RCC 7860 (cell line): ENCODE measurements at places on chromosomes 2 and 18.

DNA sequence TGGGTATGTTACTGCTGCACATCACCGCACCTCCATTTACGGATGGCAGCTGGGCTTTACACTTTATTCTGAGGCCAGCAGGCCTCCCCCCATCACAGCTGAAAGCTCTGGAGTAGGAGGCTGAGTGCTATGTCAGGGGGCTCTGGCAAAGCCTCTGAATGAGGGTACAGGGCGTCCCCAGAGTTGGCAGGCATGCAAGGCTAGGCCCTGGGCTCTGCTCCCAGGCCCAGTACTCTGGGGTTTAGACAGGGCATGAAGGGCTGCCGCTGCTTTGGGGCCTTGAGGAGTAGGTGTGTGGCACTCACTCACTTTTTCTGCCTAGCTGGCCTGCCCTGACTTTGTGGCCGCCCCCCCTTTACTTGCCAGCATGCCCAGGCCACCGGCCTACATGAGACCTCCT is 90.8 kb downstream of the WDSUB1 start:
- DNase-seq = no peak

DNA sequence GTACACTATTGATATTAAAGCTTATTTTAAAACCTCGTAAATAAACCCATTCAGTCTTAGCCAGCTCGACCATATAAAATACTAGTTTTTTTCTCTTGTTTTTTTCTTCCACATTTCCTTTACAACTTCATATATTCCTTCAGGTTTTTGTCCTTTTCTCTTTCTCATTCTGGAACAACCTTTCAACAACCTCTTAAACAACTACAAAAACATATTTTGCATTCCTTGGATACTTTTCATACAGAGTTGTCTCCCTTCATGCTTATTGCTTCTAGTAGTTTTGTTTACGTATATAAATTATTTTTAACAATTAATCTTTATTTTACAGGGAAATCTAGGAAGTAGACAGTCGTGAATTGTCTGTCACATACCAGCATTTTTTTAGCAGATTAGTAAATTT is 41.2 kb downstream of the COMMD1 start:
- DNase-seq = no peak

DNA sequence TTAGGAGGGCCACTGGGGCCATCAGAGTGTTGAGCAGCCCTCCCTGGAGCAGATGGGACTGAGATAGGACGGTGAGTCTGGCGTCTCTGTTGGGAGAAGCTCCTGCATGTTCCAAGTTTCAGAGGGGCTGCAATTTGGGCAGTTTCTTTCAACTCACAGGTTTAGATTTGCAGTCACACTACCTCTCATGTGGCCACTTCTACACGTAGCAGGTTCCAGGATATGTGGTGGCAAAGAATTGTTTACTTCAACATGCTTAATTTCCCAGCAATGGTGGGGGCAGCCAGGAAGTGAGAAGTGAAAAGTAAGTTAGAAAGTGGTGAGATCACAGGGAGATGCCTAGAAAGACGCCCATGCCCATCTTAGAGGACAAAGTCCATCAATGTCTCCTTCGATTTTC is 9.3 kb downstream of the NCK2 start:
- no peak for DNase-seq

DNA sequence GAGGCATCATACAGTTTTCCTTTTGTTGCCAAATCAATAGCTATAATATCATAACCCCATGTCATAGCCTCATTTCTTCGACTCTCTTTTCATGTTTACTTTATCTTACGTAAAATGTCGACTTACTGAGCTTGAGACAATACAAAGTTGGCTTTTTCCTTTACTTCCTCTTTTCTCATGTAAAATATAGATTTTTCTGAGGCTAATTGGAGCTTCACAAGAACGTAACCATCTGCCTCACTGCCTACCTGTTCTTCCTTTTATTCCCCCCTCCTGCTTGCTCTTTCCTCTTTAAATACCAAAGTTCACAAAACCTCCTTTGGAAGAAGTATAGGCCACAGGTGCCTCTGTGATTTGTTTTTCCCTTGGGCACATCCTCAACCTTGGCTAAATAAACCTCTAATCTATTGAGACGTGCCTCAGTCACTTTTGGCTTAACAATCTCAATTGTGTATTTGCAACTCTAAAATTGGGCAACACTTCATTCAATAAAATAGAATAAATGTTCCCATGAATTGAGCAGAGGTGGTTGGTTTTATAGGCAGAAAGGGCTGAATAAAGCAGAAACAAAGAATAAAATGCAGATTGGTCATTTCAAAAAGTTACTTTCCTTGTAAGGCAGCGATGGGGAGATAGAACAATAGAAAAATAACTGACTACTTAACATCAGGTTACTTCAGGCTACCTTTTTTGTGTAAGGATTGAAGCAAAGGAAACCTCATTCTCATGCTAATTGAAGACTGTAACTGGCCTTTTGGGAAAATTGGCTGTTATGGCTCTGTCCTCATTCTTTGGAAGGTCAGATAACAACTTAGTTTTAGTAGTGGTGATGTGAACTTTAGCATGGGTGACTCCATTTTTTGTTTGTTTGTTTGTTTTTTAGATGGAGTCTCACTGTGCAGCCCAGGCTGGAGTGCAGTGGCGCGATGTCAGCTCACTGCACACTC is 21.3 kb downstream of the COMMD1 start:
- no peak for DNase-seq

- no peak for DNase-seq
Observed at GRCh38 chr2:66122516-66122915, 312.4 kb upstream of the MEIS1 start.

- DNase-seq = no peak
Observed at GRCh38 chr2:175181877-175182308, 383 bp upstream of the ATP5MC3 start.

- no peak for DNase-seq
Observed at GRCh38 chr18:2293109-2293839, 278.0 kb downstream of the METTL4 start.

DNA sequence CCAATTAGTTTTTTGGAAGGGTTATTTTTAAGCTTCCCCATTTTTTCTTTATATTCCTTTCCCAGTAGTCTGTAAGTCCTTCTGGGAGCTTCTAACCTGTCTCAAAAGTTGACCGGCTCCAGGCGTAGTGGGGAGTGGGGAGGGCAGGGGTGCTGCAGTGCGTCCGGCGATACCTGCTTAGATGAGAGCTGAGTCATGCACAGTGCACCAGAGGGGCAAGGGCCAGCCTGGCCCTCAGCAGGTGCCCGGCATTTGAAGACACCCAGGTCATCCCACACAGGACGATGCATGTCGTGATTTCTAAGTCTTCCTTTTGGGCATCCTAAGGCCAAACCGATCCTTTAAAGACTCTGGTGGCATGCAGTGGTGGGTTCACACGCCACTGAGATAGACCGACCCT is 73.4 kb downstream of the TPO start:
- DNase-seq = no peak

GRCh38 chr2:212032536-212033219 is 505.9 kb downstream of the ERBB4 start:
- DNase-seq = no peak
